ENCODE measurements at places on chromosomes 12 and 14. TPM values are rescaled to one million over a fixed set of nuclear protein-coding genes. Genes with fewer than 3 reads are reported as not detected.
A peak's percentile ranks its signal among the peaks of the same experiment; 100 is the strongest.

DNA sequence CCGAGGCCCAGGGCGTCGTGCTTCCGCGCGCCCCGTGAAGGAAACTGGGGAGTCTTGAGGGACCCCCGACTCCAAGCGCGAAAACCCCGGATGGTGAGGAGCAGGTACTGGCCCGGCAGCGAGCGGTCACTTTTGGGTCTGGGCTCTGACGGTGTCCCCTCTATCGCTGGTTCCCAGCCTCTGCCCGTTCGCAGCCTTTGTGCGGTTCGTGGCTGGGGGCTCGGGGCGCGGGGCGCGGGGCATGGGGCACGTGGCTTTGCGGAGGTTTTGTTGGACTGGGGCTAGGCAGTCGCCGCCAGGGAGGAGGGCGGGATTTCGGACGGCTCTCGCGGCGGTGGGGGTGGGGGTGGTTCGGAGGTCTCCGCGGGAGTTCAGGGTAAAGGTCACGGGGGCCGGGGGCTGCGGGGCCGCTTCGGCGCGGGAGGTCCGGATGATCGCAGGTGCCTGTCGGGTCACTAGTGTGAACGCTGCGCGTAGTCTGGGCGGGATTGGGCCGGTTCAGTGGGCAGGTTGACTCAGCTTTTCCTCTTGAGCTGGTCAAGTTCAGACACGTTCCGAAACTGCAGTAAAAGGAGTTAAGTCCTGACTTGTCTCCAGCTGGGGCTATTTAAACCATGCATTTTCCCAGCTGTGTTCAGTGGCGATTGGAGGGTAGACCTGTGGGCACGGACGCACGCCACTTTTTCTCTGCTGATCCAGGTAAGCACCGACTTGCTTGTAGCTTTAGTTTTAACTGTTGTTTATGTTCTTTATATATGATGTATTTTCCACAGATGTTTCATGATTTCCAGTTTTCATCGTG is 612 bp downstream of the MDM2 start:
- peak; percentile 96 for DNase-seq

SERPINA4 gene
- not detected for total RNA-seq

DNA sequence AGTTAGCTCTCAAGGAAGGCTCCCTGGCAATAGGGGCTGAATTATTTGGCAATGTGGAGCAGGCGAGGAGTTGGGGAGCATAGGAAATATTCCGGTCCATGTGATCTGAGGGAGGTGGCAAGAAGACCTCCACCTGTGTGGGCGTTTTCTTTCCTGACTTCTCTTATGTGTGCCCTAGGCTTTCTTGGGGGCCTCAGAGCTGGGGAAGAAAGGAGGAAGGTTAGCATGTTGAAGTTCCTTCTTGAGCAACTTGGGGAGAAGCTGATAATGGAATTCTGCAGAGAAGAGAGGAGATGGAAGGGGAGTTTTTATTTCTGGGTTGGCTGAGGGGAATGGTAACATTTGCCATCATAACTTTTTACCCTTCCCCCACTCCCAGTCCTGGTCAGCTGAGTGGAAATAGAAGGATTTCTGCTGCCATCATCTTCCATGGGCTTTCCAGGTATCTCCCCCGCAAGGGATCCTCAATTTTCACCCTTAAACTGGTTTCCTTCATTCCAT is 1.2 kb downstream of the DTX3 start:
- DNase-seq = no peak

AVPR1A gene
- 5.1 TPM for total RNA-seq

DNA sequence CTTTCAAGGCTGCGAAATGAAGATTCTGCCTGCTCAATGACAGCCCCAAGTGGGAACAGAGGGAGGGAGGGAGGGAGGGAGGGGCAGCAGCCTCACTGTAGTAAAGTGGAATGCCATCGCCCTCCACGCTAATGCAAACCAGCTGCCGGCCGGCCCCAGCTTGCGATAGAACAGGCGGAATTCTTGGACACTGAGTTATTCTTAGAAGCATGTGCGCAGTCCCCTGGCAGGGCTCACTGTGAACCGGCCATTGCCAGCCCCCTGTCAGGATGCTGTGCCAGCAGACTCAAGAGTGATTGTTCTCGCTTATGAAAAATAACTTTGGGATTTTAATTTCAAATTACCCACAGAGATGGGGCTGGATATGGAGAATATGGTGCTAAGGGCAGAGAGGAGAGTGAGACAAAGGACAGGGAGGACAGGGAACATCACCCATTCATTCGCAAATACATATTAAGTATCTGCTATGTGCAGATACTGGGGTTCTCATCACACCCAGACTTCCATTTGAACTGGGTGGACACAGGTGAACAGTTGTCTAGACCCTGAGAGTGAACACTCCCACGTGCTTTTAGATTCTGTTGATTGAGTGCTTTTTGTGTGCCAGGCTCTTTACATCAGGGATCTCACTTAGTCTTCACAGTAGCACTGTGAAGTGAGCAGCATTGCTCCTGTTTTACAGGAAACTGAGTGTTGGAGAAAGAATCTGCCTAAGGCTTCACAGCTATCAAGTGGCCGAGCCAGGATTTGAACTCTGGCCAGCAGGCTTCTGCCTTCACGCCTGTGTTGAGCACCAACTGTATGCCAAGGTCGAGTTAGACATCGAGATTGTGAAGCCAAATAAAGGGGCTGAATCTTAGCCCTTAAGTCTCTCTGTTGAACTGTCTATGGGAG is 192.9 kb downstream of the C12orf75 start:
- peak; percentile 33 for DNase-seq
